Mesendoderm (in vitro differentiated cells): ENCODE measurements at places on chromosomes 16 and 17.

GRCh38 chr17:258045-258734 lies 76.7 kb upstream of the DOC2B start:
- DNase-seq, result no peak

DNA sequence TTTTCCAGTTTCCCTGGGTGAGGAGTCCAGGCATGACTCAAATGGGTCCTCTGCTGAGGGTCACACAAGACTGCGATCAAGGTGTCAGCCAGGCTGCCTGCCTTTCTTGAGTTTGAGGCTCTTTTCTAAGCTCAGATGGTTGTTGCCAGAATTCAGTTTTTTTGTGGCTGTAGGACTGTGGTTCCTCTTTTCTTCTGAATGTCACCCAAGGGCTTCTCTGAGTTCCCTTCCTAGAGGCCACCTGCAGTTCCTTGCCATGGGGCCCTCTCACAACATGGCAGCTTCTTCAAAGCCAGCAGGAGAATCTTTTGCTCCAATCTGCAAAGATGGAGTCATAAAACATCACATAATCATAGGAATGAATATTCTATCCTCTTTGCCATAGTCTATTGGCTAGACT lies 17.5 kb downstream of the LIMD2 start:
- DNase-seq, result no peak

DNA sequence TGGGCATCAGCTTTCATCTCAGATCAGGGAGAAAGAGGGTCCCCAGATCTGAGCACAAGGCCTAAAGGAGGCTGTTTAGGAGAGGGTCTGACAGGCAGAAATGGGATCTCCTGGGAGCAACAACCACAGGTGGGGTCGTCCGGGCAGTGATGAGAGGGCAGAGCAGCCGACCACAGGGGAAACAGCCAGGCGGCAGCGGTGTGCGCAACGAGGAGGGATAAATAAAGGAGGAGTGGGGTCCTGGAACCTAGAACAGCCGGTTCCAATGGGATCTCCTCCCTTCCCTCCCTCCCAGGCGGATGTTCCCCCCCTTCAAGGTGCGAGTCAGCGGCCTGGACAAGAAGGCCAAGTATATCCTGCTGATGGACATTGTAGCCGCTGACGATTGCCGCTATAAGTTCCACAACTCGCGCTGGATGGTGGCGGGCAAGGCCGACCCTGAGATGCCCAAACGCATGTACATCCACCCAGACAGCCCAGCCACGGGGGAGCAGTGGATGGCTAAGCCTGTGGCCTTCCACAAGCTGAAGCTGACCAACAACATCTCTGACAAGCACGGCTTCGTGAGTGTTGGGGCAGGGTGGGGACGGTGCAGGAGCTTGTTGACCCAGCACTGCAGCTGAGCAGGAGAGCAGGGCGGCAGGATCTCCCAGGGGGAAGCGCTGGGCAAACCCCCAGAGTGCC lies 1.9 kb downstream of the TBX2 start:
- no peak for DNase-seq

DNA sequence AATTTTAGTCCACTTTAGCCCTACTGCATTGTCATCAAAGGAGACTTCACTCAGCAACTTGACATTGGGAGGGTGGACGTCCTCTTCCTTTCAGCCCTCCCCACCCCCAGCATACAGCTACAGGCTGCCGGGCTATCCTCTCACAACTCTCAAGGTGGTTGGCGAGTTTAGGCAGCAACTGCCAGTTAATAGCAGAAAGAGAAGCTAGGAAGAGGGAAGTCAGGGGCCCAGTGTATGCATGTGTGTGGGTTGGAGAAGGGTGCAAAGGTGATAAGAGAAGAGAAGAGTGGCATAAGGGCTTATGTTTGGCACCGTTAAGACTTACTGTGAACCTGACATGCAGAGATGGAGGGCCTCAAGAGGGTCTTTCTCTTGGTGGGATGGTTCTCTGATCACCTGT lies 31.8 kb downstream of the CCL4 start:
- DNase-seq, result no peak

DNA sequence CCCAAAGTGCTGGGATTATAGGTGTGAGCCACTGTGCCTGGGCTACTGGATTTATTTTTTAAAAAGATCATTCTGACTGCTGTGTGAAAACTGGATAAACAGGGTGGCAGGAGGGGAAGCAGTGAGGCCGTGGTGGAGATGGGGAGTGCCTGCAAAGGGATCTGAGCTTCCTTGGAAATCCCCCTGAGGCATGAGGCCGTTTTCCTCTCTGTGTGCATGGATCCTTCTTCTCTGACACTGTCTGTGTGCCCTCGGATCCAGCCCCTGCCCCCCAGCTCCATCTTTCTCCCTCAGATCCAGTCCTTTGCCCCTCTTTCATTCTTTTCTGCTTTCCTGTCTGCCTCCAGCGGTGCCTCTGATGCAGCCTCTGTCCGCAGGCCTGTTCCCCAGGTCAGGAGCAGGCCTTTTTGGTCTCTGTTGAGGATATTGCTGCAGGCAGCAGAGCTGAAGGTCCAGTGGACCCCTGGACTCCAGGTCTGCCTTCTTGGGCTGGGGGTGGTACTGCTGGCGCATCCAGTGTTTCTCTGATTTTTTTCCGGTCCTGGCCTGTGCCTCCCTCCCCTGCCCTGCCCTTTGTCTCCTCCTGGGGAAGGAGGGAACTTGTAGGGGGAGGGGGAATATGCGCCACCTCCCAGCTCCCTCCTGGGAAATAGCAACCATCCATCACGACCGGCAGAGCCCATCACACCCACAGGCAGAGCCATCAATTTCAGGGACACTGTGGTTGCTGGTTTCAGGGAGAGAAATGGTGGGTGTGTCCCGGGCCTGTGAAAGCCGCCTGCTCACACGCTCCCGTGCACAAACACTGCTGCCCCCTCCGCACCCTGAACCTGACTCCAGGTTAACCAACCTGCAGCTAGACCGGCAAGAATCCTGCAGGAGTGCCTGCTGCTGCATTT lies 17.0 kb downstream of the MGAT5B start:
- peak; percentile 48 for DNase-seq

- DNase-seq, result peak; percentile 25
Observed at GRCh38 chr17:78485290-78486168, 91.7 kb downstream of the DNAH17 start.

- peak; percentile 59 for DNase-seq
Observed at GRCh38 chr17:79874329-79874981, 35.2 kb upstream of the CBX4 start.

DNA sequence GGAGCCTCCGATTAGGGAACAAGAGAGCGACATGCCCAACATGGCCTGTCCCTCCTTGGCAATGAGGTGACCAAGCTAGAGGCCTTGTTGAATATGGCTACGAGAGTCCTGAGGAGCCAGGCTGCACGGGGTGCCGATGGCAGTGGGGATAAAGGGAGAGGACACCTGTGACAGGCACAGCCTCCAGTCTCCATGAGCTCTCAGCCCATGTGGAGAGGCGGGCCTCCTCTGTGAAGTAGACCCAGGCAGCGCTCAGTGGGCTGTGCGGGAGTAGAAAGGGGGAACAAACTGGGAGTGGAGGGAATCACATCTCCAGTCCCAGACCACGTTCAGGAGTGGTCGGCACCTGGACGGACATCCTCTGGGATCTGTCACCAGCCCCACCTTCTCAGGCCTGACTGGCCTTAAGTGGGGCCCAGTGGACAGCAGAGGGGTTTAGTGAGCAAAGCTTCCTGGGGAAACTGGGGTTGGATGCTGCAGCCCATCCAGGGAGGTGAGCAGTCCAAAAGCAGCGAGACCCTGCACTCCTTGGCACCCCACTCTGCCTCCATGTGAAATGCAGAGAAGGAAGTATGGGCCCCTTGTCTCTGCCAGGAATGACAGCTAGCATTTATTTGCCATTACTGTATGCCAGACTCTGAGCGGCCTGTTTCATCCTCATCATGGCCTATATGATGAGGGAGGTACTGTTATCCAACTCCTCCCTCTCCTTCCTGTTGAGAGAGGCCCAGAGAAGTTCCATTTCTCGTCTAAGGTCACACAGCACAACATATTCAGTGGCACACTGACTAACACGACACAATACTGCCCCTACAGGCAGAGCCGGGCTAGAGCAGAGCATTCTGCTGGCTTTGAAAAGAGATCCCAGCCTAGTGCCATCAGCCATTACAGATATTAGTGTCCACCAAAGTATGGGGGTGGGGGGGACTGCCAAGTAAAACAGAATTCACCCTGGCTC lies 4.5 kb upstream of the TMEM92 start:
- DNase-seq, result peak; percentile 82

DNA sequence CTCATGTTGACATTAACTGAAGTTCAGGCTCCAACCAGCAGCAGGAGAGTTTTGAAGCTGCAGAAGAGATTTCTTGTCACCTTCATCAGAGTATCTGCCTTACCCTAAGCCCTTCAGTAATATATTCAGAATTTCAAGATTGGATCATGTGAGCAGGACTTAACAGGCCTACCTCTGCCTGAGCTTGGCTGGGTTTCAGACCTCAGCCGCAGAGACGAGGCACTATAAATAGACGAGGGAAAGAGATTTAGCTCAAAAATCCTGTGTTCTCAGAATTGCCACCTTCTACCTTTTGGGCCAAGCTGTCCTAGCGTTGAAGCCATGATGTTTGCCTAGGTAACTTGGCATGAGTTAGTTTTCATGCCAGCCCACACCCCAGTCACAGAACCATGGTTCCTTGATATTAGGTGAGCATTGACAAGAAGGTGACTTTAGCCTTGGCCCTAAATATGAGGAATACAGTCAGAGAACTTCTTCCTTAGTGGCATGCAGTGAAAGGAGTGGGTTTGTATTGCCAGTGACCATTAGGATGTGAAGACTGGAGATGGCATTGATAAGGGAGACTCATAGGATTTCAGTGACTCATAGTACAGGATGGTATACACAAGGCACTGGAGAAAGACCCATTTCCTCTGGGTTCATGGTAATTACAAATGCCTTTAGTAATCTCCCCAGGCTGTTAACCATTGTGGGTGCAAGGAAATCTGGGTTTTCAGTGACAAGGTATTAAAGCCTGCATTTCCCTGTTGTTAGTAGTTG lies 224.3 kb downstream of the MSI2 start:
- DNase-seq, result peak; percentile 60

DNA sequence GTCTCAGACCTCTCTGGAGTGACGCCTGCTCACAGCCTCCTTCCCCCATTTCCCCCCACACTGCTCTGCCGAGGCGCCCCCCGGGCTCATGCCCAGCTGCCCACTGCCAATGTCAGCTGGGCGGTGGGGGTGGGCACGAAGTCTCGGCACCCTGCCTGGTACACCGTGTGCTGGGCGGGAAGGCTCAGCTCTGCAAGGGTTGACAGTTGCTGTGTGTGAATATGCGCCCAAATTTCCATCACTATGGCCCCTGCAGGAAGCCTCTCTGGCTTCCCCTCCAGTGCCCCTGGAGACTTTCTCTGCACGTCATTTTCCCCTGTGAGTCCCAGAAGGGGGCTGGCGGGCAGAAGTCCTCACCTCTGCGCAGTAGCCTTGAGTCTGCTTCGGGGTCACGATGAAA lies 11.6 kb upstream of the CAMKK1 start:
- no peak for DNase-seq

DNA sequence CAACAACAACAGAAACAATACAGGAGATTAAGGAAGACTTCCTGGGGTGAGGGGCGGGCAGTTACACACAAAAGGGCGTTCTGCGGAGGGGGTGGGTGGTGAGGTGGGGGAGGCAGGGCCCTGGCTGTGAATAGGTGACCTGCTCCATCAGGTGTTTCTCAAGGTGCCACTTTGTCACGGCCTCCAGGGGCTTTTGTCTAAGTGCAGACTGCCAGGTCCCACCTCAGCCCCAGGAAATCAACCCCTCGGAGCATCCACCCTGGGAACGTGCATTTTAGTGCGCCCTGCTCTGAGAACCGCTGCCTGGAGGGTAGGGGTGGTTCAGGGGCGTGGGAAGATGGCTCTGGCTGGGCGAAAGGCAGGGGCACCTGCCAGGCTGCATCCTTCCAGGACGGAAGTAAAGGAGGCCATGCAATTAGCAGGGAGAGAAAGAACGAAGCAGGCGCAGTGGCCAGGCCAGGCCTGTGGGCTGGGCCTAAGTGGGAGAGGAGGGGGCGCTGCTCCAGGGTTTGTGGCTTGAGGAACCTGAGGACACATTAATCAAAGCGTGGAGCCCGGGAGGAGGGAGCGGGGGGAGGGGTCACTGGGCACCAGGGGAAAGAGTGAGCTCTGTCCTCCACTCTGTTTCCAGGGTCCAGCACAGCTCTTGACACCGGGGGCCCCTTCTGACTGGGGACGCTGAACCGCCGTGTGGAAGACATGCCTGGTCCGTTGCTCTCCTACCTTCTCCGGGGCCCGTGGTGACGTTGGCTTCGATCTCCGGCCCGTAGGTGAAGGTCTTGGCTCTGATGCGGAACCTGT lies 49.4 kb upstream of the CDC42EP4 start:
- peak; percentile 74 for DNase-seq

DNA sequence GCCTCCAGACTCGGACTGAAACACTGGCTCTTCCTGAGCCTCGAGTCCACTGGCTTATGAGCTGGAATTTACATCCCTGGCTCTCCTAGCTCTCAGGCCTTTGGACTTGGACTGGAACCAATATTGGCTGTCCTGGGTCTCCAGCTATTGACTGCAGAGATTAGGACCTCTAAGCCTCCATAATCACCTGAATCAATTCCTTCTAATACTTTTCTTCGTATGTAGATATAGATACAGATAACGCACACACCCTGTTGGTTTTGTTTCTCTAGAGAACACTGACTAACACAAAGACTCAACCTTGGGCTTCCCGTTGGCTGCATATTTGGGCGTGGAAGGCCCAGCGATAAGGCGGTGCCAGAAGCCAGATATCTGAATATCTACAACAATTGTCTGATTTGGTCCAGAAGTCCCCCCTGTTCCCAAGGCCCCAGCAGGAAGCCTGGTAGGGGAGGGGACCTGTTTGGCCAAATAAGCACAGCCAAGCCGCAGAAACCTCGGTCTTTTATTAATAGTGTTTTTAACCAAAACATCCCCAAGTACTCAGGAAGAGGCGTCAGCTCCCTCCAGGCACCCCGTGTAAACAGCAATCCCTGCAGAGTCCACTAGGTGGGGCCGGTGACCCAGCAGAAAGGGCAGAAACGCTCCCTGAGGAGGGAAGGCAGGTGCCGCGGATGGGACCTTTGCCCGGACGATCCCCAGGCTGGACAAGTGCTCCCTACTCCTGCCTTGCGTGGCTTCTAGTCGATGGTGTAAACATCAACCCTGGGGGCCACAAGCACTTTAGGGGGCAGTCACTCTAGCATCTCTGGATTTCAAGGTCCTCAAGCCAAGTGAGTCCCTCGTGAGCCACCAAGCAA lies 57.0 kb downstream of the ABR start:
- DNase-seq, result peak; percentile 71

DNA sequence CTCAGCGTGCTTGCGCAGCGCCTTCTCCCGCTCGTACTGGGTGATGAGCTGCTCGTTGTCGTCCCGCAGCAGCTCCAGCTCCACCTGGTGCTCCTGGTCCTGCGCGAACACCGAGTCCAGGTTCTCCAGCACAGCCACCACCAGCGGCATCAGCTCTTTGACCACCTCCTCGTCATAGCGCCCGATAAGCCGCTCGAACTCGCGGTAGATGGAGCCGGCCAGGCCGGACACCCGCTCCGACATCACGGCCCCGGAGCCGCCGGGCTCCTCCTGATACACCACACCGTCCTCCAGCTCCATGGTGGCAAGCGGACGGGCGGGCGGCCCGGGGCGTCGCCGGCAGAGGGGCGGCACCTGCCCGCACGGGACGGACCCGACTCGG lies 320 bp downstream of the SPAG9 start:
- DNase-seq, result peak; percentile 71
